NCI-H526 (cell line): ENCODE measurements at places on chromosomes 13 and 19.

DNA sequence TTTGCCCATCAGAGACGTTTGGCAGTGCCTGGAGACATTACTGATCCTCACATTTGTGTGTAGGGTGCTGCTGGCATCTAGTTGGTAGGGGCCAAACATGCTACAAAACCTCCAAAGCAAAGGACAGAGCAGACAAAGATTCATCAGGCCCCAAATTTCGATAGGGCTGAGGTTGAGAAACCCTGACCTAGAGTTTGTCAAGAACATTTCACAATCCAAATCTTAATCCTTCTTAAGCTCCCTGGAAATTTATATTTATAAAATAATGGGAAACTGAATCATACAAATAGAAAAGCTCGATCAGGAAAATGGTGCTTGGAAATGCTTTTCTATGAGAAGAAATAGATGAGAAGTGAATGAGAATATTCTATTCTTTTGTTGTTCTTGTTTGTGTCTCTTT, 273.6 kb downstream of the DCT start:
- DNase-seq, result no peak

DNA sequence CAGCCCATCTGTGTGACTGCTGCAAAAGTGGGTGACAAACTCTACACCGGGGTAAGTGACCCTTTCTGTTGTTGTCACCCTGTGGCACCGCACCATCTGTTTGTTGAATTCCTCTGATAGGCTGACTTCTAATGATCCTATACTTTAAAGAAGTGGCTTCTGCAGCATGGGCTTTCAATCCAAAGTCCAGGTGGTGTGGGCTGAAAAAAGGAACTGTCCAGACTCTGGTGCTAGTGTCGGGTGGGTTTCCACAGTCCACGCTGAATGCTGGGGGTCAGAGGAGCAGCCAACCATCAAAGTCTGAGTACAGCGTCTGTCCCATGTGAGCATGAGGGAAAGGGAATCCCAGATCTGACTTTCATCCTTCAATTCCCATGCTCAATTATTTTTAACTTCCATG, 31.6 kb upstream of the SPATA13 start:
- DNase-seq, result no peak

- DNase-seq, result no peak
These were observed 36.0 kb upstream of the FNDC3A start for GRCh38 chr13:48939728-48940127.

- no peak for DNase-seq
These were observed 22.5 kb upstream of the VSTM2B start for GRCh38 chr19:29503140-29503758.

GRCh38 chr13:44768775-44769581, 192.8 kb upstream of the TSC22D1 start:
- DNase-seq, result no peak

DNA sequence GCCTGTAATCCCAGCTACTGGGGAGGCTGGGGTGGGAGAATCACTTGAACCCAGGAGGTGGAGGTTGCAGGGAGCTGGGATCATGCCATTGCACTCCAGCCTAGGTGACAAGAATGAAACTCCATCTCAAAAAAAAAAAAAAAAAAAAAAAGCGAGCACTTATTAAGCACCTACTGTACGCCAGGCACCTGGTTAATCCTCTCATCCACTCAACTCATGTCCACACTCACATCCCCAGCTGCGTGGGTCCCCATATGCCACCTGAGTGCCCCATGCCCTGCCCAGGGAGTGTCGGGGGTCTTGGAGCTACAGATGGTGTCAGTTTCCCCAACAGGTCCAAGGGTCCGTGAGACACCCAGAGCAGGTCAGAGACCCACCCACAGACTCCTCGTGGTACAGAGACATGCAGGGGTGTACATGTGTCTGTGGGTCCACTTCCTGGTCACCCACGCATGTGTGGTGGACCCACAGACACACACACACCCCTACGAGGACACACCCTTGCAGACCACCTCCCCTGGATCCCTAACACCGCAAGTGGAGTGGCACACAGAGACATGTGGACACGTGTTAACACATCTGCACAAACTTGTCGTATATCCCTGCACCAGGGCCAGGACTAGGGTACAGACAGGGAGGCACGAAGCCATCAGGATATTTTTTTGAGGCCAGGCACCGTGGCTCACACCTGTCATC, 3.5 kb downstream of the INSL3 start:
- DNase-seq, result no peak

DNA sequence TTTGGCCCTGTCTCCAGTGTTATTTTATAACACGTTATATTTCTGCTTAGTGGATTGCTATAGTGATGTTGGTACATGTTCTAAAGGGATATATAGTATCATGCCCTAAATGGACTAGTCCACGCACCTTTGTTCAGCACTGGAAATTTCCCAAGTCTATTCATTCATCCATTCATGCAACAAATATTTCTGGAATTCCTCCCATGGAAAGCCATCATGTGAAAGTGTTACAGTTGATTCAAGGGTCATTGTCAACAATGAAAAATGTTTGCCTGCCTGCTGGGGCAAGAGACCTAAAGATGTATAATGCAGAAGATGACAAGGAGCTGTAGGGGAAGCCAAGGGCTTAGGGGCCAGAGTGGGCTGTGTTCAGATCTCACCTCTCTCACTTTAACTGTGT, 10.8 kb upstream of the HSPH1 start:
- no peak for DNase-seq

- DNase-seq, result no peak
These were observed 63.5 kb upstream of the MYCBP2 start for GRCh38 chr13:77390391-77390790.

DNA sequence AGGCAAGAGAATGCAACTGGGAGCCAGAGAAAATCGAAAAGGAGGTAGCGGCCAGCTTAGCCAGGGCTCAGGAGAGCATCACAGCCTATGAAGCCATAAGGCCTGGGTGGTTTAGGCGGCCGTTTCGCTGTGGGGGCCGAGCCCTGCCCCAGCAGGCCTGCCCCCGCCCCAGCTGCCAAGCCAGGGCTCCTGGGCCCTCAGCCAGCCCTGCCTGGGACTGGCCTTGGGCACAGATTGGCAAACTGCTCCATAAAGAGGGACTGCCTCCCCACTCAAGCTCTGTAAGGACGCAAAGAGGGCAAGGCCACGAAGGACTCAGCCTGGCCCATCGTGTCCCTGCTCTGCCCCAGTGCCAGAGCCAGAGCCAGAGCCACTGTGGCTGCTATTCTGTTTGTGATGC, 10.2 kb downstream of the ZNF653 start:
- no peak for DNase-seq

DNA sequence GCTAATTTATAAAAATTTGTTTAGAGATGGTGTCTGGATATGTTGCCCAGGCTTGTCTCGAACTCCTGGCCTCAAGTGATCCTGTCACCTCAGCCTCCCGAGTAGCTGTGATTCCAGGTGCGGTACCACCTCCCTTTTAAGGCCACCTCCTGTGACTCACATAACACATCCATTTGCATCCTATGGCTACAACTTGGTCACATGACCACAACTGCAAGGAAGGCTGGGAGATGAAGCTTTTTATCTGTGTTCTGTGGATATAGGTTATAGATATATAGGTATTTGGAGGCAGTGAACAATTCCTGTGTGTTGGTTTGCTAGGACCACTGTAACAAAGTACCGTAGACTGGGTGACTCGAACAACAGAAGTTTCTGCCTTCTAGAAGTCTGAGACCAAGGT, 6.0 kb downstream of the SPACA6 start:
- no peak for DNase-seq

DNA sequence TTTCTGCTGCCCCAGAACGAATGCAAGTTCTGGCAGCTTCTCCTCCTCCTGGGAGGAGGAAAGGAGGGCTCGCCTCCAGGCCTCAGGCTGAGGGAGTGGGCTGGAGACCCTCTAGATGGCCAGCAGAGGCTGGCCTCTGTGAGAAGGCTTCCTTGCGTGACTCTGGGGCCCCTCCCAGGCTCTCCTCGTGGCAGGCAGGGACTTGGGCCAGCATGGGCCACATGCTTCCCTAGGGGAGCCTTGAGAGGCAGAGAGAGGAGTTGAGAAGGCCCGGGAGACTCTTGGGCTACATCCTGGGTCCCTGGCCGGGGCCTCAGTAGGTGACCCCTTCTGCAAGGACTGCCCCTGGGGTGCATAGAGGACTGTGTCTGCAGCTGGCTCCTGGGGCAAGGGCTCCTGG, 25.9 kb downstream of the LYL1 start:
- no peak for DNase-seq

GRCh38 chr19:54551293-54551692, 22.3 kb upstream of the LILRA2 start:
- DNase-seq, result peak; percentile 95

- DNase-seq, result peak; percentile 32
These were observed 3.0 kb downstream of the PEG3 start for GRCh38 chr19:56837492-56838023.

GRCh38 chr19:6535558-6536137, 4.8 kb downstream of the TNFSF9 start:
- no peak for DNase-seq

- no peak for DNase-seq
These were observed 19.7 kb upstream of the IRGC start for GRCh38 chr19:43695985-43696704.

GRCh38 chr19:40221858-40222619, 3.9 kb upstream of the TTC9B start:
- DNase-seq, result peak; percentile 87

DNA sequence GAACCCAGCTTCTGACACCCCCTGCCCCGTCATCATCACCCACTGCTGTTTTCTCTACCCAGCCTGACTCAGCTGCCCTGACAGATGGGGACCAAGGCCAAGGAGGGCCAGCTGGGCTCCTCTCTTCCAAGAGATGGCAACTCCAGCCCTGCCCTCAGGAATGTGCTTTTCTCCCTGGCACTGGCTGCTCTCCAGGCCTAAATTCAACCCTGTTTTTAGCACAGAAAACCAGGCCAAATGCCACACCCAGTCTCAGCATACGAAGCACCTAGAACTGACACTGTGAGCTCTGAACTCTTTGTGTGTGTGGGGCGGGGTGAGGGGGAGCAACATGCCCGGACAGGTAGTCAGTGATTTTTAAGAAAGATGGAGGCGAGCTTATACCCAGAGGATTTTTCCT, 23.4 kb upstream of the IGFL1 start:
- no peak for DNase-seq

GRCh38 chr13:76715621-76716020, 170.6 kb downstream of the KCTD12 start:
- no peak for DNase-seq

- DNase-seq, result peak; percentile 15
These were observed 12.2 kb downstream of the RHPN2 start for GRCh38 chr19:33052352-33052972.

DNA sequence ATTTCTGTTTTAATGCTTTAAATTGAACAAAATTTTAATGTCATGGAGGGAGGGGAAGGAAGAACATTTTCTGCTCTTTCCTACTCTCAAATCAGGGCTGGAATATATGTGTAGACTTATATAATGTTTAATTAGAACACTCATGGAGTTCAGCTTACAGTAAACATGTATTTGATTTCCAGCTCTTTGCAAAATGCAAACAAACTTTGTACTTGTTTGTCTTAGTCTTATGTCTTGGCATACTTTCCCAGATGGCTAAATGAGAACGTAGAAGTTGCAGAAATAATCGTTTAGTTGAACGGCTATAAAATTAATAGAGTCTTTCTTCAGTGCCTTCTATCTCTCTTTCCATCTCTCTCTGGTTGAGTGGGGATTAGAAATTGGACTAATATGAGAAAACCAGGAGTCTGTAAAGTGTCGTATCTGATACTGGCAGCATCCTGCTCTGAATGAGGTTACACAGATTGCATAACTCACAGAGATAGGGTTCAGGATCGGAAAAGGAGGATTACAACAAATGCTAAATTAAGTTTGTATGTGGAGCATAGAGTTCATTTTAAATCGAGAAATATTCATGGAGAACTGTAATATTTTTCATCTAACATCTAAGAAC, 82.3 kb downstream of the FGF9 start:
- DNase-seq, result no peak

DNA sequence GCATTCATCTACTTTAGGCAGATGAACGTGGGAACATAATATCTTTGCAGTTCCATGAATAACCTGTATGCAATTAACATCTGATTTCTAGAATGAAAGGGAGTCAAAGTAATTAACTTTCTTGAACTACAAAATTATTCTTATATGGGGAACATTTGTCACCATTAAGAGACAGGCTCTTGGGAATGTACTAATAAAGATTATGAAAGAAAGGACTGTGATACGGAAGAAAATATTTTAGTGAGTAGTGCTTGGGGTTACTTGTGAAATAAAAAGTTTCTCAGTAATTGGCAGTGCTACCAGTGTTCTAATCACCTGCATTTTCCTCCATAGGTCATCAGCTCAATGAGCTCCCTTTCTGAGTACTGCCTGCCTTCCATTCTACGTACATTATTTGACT, 85.4 kb downstream of the FRY start:
- DNase-seq, result no peak

GRCh38 chr19:33302974-33303790, 848 bp upstream of the CEBPA start:
- peak; percentile 68 for DNase-seq

- no peak for DNase-seq
These were observed 22.8 kb downstream of the RASA3 start for GRCh38 chr13:114109641-114110041.

DNA sequence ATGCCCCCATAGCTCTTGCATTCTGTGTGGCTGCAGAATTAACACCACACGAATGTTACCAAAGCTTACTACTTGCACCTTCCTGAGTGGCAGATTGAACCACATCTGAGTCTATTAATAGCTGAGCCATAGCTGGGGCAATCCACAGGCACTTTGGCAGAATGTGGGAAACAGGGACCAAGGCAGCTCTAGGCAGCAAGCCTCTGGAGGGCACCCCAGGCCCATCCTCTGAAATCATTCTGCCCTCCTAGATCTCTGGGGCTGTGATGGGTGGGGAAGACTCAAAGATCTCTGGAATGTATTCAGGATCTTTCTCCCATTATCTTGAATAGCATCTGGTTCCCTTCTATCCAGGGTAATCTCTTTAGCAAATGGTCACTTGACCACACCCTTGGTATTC, 139.3 kb downstream of the TNFRSF19 start:
- DNase-seq, result no peak

DNA sequence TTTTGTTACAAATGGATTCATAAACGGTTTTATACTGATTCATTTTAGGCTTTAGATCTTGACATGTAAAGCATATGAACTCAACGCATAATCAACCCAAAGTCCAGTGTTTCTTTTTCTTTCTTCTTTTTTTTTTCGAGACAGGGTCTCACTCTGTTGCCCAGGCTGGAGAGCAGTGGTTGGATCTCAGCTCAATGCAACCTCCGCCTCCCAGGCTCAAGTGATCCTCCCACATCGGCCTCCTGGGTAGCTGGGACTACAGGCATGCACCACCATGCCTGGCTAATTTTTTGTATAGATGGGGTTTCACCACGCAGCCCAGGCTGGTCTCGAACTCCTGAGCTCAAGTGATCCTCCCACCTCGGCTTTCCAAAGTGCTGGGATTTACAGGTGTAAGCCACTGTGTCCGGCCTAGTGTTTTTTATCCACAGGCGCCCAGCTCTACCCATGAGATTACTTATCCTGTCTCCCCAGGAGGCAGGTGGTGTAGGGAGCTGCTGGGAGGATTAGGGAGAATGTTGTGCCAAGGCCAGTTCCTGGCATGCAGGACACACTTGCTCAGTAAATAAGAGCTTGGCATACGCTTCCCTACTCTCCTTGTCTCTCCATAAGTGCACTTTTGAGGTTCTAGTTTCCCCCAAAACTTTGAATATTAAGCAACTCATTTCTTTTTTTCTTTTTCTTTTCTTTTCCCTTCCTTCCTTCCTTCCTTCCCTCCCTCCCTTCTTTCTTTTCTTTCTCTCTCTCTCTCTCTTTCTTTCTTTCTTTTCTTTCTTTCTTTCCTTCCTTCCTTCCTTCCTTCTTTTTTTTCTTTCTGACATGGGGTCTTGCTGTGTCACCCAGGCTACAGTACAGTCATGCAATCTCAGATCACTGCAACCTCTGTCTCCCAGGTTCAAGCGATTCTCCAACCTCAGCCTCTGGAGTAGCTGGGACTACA, 4.8 kb upstream of the CEBPA start:
- no peak for DNase-seq

- DNase-seq, result no peak
These were observed 8.1 kb downstream of the RPS9 start for GRCh38 chr19:54208784-54209057.
